Esophagus muscularis mucosa (tissue), 4 donors: ENCODE measurements at places on chromosomes 7 and 10. TPM values are rescaled to one million over a fixed set of nuclear protein-coding genes. Genes with fewer than 3 reads are reported as not detected.

The TAS2R38 gene
- total RNA-seq = not detected

- DNase-seq = no peak
These were observed 61.8 kb downstream of the SND1 start for GRCh38 chr7:127713758-127714157.

DNA sequence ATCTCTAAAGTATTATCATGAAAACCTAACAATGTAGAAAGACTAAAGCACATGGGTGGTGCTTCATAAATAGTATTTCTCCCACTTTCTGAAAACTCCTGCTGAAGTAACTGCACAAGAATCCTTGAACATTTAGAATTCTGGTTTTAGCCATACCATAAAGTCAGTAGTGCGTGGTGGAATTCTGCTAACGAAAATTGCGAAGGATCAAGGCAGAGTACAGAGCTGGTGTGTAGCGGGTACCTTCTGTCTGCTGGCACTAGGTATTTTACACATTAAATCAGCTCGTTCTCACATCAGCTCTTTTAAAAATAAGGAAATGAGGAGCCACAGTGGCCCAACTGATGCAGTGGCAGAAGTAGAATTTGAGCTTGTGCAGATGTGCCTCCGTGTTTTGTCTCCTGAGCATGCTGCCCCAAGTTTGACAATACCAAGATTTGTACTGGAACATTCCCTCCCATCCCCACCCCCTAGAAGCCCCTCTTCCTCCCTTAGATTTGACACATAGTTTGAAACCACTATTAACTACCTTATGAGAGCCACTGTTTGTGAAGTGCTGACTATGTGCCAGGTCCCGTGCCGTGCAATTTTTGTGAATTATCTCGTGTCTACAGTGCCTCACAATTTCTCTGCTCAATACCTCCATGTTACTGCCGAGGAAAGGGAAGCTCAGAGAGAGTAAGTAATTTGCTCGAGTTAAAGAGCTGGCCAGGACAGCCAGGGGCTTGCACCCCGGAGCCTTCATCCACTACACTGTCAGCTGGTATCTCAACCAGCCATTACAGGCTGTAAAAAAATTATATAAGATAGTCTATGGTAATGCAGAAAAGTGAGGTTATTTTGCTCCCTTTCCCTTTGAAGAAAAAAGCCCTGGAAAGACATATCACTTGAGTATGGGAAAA lies 66.9 kb downstream of the EGFR start:
- DNase-seq = no peak

DNA sequence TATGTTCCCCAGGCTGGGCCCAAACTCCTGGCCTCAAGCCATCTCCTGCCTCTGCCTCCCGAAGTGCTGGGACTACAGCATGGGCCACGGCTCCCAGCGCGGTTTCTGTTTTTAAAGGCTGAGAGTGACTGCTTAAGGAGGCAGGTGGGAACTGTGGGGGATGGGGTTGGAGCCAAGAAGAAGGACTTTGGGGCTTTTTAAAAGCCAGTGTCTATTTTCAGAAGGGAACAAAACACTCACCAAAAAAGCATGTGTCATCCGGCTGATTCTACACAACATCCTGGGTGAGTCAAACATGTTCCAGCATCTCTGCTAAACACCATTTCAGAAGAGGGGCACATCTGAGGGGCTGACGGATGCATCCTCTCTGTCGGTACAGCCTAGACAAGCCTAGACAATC lies 824.5 kb downstream of the TYW1 start:
- DNase-seq = no peak
